ENCODE measurements at places on chromosomes 3 and 15. TPM values are rescaled to one million over a fixed set of nuclear protein-coding genes. Genes with fewer than 3 reads are reported as not detected.

Gene WDR73
- 40.2 TPM for total RNA-seq

Gene EOMES
- total RNA-seq, result 0.60 TPM

Gene LRRIQ4
- total RNA-seq, result not detected

GRCh38 chr3:168952551-168952950, 711.0 kb downstream of the MECOM start:
- no peak for DNase-seq

- no peak for DNase-seq
Measured at GRCh38 chr3:28940994-28941393, 339.9 kb upstream of the RBMS3 start.

GRCh38 chr15:84734794-84735479, 13.5 kb upstream of the ZNF592 start:
- DNase-seq, result no peak

- DNase-seq, result no peak
Measured at GRCh38 chr3:105653166-105653565, 215.6 kb downstream of the CBLB start.

DNA sequence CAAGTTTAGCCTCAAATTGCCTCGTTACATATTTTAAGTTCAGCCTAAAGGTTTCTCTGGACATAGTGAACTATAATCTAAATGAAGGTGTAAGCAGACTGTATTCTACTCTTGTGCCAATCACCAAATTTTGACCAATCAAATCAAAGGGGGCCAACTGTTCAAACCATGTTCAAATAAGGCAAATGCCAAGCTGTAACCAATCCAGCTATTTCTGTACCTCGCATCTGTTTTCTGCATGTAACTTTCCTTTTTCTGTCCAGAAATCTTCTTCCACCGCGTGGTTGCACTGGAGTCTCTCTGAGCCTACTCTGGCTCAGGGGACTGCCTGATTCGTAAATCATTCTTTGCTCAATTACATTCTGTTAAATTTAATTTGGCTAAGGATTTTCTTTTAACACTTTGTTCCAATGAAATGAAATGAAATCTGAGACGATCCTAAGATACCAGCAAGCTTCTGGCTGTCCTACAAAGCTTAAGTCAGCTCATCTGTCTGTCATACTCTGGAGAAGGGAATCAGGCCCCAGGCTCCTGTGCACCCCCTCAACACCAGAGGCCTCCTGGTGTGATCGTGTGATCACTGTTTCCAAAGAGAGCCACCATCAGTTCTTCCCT, 53.2 kb upstream of the ZNF148 start:
- DNase-seq, result no peak
